ENCODE measurements at places on chromosomes 7 and 10. TPM values are rescaled to one million over a fixed set of nuclear protein-coding genes. Genes with fewer than 3 reads are reported as not detected.

The MYPN gene
- 0.43 TPM for polyA plus RNA-seq

- DNase-seq: peak; percentile 33
Measured at GRCh38 chr7:50504646-50505546, 54.7 kb upstream of the FIGNL1 start.

DNA sequence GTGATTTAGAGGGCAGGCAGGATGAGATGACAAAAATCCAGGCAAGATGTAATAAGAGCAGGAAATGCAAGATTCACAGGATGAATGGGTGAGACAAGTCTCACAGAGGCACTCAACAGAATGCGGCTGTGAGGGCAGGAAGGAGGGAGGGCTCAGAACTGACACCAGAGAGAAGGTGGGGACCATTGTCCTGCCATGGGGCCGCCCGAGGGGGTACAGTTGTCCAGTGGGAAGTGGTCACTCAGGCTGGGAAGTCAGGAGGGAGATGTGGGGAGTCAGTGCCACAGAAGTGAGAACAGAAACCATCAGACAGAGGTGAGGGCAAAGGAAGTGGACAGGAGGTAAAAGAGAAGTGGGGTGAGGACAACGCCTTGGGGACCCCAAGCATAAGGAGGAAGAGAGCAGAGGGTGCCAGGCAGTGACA, 8.9 kb downstream of the HIP1 start:
- no peak for DNase-seq

The AKR1C1 gene
- polyA plus RNA-seq: 1.3 TPM

GRCh38 chr10:83375274-83375673, 764.0 kb upstream of the GHITM start:
- DNase-seq: no peak

The WASHC2C gene
- polyA plus RNA-seq: 24.0 TPM

The FAM25G gene
- polyA plus RNA-seq: not detected

- DNase-seq: no peak
Measured at GRCh38 chr7:32042900-32043299, 27.3 kb downstream of the PDE1C start.

- no peak for DNase-seq
Measured at GRCh38 chr7:98934267-98934666, 55.9 kb downstream of the TRRAP start.

DNA sequence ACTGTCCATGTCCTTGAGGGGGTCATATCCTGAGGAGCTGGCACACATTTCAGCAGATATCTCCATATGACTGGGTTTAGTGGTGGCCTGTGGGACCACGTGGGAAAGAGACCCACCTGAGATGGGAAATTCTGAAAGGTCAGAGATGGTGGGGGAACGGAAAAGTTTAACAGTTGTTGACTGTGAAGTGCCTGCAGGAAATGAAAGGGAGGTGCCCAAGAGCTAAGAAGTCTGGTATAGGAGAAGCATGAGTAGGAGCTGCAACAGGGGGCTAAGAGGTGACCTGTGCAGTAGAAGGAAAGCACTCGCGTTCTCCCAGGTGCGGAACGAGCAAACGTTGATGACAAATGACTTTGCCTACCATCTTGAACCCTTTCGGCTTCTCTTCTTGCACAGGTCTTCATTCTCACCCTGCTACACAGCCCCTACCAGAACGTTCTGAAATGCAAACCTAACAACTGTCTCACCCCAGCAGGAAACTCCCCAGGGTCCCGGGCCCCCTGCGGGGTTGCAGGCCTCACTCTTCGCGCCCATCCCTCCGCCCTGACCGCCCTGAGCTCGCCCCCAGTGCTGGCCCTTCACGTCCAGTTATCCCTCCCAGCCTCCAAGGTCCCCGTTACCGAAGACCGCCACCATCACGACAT, 9.8 kb upstream of the FXYD4 start:
- no peak for DNase-seq

The GTF2IRD1 gene
- polyA plus RNA-seq: 20.2 TPM

GRCh38 chr7:130127821-130128317, 57.5 kb downstream of the KLHDC10 start:
- no peak for DNase-seq

GRCh38 chr7:143329471-143330170, 13.7 kb downstream of the CLCN1 start:
- DNase-seq: no peak

The VIPR2 gene
- 0.02 TPM for polyA plus RNA-seq
